Pons (tissue), 1 donor: ENCODE measurements at places on chromosomes 2 and 18.
A peak's percentile ranks its signal among the peaks of the same experiment; 100 is the strongest.

- DNase-seq: peak; percentile 13
Observed at GRCh38 chr2:57343391-57344006, 703.1 kb upstream of the VRK2 start.

DNA sequence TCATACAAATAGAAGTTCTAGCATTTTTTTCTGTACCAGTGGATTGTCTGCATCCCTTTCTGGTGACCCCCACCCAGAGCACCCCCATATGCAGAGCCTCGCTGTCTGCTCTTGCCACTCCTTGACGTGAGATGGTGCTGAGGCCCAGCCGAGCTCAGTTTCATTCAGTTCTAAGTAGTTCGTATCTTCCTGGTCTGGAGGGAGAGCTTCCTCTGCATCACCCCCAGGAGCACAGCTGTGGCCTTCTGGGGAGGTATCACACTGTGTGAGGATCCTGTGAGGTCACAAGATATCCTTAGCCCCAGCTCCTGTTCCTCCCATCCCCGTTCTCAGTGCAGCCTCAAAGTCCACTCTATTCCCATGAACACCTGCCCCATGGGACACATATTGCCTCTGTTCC lies 132.7 kb downstream of the PTGR3 start:
- no peak for DNase-seq

DNA sequence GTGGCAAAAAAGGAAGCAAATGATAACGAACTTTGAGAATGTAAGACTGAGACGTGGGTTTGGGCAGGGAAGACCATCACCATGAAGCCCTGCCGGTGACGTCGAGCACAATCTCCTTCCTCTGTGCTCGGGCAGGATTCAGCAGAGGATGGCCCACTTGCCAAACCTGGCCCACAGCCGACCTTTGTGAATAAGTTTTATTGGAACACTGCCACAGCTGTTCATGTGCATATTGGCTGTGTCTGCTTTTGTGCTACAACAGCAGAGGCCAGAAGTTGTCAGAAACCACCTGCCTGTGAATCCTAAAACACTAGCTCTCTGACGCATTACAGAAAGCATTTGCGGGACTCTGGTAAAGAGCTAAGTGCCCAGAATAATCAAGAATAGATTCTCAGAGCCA lies 223.9 kb downstream of the MYT1L start:
- no peak for DNase-seq

- no peak for DNase-seq
Observed at GRCh38 chr2:48423376-48423775, 106.6 kb upstream of the STON1 start.

GRCh38 chr2:65043001-65043400 lies 13.2 kb upstream of the CEP68 start:
- no peak for DNase-seq

DNA sequence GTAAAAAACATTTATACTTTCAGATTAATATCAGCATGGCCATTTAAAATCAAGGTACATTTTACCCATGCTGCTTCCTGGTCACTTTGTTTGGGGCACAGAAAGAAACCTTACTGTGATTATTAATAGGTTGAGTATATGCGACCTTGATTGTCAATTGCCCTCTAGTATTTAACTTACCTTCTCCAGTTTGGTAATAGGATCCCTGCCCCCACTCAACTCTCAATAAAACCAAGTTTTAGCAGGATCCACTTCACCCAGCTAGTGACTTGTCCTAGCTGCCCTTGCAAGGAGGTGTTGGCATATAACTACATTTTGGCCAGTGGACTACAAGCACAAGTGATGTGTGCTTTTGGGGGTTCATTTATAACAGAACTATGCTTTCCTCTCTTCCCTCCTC lies 34.3 kb downstream of the FANCL start:
- DNase-seq: no peak

- no peak for DNase-seq
Observed at GRCh38 chr2:12089001-12089400, 342.6 kb downstream of the LPIN1 start.

DNA sequence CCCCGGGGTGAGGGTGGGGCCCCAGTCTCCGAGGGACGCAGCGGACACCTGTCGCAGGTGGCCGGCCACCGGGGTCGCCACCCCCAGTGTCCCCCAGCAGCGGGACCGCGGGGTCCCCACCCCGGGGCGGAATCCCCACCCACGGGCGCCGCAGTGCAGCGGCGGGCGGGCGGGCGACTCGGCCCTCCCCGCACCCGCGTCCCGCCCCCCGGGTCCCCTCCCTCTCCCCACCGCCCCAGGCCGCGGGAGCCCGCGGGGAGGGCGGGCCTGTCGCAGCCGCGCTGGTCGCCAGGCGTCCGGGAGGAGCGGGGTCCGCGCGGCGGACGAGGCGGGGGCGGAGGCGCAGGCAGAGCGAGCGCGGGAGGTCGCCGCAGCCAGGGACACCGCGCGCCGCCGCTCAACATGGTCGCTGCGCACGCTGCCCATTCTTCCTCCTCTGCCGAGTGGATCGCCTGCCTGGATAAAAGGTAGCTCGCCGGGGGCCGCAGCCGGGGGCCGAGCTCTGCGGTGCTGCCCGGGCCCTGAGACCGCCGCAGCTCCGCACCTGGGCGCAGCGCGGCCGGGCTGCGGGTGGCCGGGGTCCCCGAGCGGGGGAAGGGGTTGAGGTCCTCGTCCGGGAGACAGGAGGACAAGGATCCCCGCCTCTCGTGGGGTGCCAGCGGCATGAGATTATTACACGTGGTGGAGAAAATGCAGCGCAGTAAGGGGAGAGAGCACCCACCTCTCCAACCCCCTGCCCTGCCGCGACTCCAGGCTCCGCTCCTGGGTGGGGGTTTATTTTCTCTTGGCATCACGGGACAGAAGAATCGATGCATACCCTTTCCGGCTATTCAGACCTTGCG lies at the start of gene RAPGEF4:
RAPGEF4 (plus strand) TSS at position 264 of the 842 bp plus-strand sequence; CDS start at position 403, 139 bp downstream.
- no peak for DNase-seq

- no peak for DNase-seq
Observed at GRCh38 chr2:231117922-231118613, 6.8 kb downstream of the HTR2B start.

GRCh38 chr18:35695803-35696202 lies 114.3 kb downstream of the GALNT1 start:
- DNase-seq: peak; percentile 98

DNA sequence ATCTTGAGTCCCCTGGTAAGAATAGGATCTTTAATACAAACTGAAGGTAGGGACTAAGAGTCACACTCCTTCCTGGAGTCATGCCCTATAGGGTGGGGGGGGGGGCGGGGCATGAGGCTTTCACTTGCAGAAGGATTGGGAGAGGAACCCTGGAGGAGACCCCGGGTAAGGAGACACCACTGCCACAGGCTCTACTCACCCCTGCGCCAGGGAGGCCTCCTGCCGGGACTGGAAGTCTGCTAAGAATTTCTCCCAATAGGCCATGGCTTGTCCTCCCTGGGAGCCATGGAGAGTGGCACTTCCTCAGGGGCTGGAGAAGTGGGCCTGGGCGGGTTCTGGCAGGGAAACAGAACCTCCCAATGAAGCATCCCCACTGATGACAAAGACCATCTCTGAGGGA lies 645.3 kb upstream of the RAB6C start:
- no peak for DNase-seq

- DNase-seq: no peak
Observed at GRCh38 chr2:172334988-172335387, 92.4 kb upstream of the ITGA6 start.

DNA sequence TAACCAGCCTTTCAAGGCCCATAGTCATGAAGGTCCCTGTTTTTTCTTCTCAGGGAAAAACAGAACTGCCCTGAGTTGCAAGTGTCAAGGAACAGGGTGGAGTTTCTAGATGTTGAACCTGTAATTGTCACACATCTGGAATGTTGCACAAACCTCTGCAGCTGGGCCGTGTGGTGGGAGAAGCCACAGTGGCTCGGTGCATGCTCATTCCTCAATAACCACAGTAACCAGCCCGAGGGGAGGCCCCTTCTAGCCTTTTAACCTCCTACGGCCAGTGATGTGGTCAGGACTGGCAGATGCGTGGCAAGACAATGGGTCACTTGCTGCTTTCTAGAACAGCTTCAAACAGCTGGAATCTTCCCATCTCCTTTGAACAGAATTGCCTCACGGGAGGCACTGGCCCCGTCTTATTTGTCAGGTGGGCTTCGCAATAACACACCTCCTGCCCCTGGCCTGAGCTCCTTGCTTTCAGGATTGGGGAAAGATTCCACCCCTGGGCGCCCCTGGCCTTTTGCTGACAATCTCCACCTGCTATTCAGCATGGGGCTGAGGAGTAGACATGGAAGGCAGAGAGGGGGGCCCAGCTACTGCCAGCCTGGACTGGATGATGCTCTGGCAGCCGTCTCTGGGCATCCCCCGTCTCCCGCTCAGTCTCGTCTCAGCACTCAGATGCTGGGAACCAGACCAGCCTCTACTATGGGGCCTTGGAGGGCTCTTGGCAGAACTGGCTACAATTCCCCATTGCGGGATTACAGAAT lies 102.9 kb downstream of the KLHL29 start:
- DNase-seq: no peak

DNA sequence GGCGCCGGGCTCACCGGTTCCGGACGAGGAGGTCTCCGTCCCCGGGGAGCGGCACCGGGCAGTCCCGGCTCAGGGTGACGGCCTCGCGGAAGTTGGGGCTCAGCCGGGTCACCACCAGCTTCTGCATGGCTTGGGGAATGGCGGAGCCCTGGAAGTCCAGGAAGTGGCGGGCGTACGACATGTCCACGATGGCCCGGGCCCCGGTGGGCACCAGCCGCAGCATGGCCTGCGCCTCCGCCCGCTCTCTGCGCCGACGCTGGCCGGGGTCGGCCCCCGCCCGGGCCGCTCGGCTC lies 157 bp downstream of the PTGR3 start:
- no peak for DNase-seq

GRCh38 chr2:170339750-170340692 lies 162.1 kb downstream of the MYO3B start:
- no peak for DNase-seq

GRCh38 chr18:12737243-12737902 lies 34.5 kb downstream of the PSMG2 start:
- no peak for DNase-seq

DNA sequence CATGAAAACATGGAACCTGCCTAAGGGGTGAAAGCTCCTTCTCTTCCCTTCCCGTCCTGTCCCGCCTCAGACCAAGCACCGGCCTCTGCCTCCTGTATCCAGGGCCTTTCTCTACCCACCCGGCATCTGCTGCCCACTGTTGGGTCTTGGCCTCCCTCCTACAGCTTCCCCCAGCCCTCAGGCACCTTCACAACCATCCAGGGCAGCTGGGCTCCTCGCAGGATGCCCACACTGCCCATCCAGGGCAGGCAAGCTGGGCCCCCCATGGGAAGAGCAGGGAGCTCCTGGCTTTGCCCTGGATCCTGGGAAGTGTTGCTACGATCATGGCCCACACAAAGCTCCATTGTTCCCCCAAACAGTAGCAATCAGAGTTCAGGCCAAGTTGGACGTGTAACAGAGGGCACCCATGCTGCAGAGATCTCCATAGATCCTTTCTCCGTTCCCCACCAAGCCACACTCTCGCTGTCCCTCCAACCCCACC lies 206.6 kb downstream of the NDUFA10 start:
- DNase-seq: peak; percentile 94

GRCh38 chr2:209091056-209091455 lies 332.8 kb upstream of the MAP2 start:
- no peak for DNase-seq

DNA sequence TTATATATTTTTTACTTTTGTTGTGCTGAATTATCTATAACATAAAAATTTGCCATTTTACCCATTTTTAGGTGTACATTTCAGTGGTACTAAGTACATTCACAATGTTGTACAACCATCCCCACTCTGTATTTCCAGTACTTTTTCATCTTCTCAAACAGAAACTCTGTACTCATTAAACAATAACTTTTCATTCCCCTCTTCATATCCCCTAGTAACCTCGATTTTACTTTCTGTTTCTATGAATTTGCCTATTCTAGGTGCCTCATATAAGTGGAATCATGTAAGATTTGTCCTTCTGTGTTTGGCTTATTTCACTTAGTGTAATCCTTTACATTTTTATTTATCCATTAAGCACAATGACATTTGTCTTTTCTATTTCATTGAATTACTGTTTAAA lies 51.3 kb downstream of the GTF2A1L start:
- no peak for DNase-seq

- DNase-seq: no peak
Observed at GRCh38 chr2:1693723-1694122, 50.6 kb downstream of the PXDN start.

DNA sequence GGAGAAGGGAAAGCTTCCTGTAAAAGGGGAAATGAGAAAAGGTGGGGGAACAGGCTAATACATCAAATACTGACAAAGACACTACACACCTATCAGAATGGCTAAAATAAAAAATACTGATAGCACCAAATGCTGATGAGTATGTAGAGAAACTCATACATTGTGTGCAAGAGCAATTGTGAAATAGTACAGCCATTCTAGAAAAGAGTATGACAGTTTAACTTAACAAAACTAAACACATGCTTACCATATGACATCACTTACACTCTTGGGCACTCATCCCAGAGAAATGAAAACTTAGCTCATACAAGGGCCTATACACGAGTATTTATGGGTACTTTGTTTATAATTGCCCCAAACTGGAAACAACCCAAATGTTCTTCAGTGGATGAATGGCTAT lies 53.4 kb downstream of the ZNF638 start:
- DNase-seq: peak; percentile 29

GRCh38 chr18:24793742-24794141 lies 333.3 kb downstream of the HRH4 start:
- DNase-seq: no peak

DNA sequence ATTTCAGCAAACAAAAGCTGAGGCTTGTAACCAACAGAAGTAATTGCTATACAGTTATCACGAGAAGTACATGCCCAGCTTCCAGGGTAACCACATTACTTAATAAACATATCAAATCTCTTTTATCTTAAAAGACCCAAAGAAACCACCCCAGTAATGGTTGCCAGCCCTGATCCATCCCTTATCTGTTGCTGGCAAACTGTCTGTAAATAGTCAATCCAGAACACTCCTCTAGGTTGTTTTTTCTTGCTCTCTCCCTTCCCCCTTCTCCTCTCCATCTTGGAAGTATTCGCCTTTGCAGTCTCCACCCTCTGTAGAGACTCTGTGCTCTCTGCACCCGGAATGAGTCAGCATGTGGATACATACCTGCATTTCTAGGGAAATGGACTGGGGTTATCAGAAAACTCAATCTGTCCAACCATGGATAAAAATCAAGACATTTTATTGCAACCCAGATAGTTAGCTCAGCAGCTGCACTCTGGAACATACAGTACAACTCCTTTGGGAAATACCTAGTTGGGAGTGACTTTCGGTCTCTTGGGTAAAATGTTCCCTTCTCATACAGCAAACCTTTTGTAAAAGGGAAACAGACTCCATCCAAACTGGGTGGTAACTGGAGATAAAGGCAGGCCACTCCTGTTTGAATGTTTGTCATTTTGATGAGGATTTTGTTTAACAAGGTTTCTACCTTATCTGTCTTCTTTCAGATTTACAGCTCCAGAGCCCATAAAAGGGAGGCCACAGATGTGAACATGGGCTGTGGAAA lies 123.5 kb upstream of the FOSL2 start:
- no peak for DNase-seq
